ENCODE measurements at places on chromosomes 3 and 15.

DNA sequence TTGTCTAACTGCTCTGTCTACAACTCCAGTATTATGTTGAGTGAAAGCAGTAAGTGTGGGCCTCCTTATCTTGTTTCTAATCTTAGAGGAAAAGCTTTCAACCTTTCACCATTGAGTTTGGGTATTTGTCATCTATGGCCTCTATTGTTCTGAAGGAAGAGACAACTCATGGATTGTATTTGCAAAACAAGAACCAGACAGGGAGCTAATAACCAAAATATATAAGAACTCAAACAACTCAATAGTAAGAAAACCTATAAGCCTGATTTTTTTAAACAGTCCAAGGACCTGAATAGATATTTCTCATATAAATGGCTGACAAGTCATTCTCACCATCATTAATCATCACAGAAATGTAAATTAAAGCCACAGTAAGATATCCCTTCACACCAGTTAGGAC is 113.0 kb downstream of the TAFA4 start:
- DNase-seq, result peak; percentile 0

DNA sequence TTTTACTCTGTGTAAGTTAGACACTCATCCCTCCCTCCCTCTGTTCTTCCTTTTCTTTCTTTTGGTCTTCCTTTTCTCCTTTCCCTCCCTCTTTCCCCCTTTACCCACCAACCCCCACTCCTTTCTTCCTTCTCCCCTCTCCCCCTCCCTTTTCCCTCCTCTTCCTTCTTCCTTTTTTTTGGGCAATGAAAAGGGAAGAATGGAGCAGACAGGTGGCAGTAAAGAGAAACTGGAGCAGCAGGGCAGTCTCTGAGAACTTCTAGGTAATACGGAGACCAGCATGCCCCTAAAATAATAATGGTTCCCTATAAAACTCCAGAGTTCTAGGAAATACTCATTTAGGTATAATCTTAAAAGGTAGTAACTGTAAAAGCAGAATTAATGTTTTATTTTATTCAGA is 11.4 kb upstream of the GPR171 start:
- DNase-seq, result no peak

GRCh38 chr15:101486696-101487459 is 2.6 kb downstream of the PCSK6 start:
- peak; percentile 13 for DNase-seq

DNA sequence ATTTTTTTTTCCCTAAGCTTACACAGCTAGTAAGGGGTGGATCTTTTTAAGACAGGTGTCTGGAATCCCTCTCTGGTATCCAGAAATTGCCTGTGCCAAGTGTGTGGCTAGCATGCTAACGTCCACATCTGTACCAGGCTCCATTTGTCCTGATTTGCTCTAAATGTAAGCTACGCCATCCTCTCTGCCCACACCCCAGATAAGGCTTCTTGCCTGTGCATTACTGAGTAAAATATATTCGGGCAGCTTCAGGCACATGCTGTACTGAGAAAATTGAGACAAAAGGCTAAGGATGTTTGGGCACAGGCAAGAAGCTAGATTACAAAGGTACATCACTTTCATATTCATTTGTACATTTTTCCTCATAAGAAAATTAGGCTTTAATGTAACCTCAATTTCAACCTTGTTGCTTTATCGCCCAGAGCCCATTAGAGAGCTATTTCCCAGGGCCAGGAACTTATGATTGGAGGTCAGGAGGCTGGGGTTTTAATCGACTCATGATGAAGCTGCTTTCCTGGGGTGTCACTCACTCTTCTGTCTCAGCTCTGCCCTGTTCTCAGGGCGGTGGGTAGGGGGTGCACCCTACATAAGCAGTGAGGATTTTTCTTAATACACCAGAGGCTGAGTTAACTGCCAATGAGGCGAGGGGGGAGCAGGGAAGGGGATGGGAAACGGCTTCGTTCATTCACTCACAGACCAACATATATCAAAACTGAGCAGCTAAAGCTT is 106.3 kb downstream of the RORA start:
- DNase-seq, result no peak

DNA sequence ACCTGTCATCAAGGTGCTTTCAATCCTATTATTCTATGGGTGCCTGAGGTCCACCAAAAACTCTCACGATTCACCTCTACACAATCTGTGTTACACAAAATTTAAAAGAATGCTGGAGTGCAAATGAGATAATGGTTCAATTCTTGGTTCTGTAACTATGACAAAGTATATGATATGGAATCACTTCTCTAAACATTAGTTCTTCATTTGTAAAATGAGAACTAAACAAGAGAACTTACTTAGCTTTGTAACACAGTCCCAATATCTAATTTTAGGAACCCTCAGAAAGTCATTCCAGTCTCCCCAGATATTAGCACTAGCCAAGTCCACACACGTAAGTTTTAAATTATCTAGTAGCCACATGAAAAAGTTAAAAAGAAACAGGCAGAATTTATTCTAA is 111.5 kb downstream of the TBL1XR1 start:
- DNase-seq, result no peak

DNA sequence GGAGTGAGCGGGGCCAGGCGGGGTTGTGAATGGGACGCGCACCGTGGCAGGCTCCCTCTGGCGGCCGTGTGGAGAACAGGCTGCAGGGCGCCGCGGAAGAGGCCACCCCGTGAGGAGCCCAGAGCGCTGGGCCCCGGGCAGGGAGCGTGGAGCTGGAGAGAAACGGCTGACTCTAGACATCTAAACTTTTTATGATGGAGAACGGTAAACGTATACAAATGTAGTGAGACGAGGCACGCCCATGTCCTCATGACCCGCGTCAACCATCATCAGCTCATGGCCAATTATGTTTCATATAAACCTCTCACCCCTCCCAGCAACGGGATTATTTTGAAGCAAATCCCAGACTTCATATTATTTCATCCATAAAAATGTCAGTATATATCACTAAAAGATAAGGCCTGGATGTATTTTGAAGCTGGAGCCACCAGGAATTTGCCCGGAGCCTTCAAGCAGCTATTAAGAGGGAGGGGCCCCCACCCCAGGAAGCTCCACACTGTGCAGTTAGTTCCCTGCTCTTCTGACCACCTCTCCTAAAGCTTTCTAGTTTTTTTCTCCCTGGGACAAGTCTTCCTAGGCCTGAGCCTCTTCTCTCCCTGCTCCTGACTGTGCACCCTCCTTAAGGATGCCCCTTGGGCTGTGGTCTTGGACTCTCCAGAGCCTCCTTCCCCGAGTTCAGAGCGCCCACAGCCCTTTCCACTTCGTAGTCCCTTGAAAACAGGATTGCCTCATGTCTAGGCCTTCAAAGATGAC is 149.5 kb downstream of the SMAD6 start:
- peak; percentile 71 for DNase-seq

GRCh38 chr3:66106788-66107187 is 68.1 kb upstream of the MAGI1 start:
- no peak for DNase-seq

- DNase-seq, result peak; percentile 7
Observed at GRCh38 chr15:47586653-47587224, 130.6 kb upstream of the SEMA6D start.

DNA sequence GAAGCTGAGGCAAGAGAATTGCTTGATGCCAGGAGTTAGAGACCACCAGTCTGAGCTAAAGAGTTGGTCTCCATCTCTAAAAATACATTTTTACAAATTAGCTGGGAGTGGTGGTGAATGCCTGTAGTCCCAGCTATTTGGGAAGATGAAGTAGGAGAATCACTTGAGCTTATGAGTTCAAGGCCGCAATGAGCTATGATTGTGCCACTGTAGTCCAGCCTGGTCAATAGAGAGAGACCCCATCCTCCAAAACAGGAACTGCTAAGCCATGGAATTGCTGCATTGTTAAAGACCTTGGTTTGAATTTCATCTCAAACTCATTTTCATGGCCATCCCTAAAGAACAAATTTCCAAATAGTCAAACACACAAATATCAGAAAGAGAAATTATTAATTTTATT is 113.9 kb upstream of the AGTR1 start:
- DNase-seq, result no peak

DNA sequence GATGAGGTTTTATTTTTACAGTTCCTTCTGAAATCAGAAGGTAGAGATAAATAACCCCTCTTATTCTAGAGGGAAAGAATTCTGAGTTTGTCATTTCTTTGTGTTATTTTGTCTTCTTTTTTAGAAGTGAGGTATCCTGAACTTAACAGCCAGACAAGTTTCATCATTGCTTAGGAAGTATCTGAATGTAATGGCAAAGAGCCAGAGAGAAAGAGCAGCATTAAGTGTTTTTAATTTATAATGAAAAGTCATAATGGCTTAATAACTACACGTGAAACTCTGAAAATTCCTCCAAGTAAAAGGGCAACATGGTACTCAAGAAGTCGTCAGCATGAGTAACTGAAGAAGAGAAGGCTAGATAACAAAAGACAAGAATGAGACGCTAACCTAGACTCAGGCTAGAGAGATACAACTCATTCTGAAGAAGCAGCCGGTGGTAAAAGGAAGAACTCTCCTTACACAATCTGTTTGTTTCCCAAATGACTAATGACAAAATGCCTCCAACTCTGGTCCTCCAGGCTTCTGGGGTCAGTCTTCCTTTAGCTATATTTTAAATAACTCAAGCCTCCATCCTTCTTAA is 116.2 kb upstream of the NECTIN3 start:
- DNase-seq, result peak; percentile 15

DNA sequence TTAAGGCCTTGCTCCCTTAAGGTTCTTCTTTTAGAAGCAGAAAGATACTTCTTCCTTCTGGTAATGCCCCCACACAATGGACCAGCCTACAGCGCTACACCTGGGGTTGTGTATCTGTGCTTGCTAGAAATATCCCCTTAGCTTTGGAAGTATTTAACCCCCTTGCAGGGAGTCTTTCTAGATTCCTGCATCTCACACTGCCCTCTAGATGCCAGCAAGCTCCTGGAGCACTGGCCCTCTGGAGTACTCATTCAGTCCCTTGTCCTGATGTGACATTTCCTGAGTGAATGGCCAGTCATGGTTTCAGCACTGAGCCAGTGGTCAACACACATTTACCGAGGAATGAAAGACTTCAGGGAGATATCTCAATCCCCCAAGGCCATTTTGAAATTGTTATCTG is 30.4 kb upstream of the RBP2 start:
- DNase-seq, result peak; percentile 63

DNA sequence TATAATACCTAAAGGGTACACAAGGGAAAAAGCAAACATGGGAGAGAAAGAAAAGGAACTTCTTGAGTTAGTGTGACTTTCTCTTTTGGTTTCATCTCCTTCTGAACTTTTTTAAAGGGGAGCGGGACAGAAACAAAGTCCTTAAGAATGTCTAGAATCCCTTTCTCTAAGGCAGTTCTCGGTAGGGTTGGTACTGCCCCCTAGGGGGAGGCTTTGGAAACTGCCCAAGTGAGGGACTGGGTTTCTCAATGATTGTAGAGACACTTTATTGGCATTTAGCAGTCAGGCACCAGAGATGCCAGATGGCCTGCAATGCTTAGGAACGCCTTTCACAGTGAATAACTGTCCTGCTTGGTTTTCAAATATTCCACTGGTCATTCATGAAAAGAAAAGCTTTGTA is 172.7 kb downstream of the WDR72 start:
- no peak for DNase-seq

DNA sequence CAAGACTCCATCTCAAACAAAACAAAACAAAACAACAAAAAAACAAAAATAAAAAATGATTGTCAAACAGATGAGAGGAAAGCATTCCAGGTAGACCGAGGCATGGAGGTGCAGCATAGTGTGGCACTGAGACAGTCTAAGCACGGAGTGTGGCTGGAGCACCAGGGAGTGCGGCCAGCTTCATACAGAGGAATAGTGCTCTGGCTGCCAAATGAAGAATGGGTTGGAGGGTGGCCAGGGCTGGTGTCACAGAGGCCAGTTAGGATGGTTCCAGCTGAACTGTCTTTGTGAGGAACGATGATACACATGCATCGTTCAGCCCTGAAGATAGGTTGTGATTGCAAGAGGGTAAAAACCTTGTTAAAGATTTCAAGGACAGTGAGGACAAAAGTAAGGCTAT is 28.3 kb downstream of the MITF start:
- DNase-seq, result no peak

GRCh38 chr3:64173563-64173962 is 51.7 kb downstream of the PRICKLE2 start:
- DNase-seq, result no peak

DNA sequence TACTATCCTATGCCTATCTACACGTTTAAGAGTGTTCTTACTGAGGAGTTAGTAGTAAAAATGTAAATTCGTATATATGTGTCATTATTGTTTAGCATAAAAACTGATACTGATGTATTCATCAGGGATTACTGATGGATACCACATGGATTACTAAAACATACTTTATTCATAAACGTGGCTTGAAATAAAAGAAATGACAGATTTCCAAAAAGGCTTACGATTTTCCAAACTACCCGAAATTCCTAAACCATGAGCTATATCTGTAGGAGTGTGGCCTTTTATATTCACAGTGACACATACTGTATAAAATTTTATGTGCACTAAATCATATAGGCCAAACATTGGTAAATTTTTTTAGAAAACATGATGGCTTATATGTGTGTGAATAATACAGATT is 6.9 kb downstream of the TSC22D2 start:
- DNase-seq, result no peak

GRCh38 chr3:186259612-186260383 is 102.2 kb downstream of the DGKG start:
- peak; percentile 80 for DNase-seq

- no peak for DNase-seq
Observed at GRCh38 chr15:88624156-88624970, 3.2 kb downstream of the AEN start.

GRCh38 chr3:27826448-27826847 is 104.3 kb upstream of the EOMES start:
- no peak for DNase-seq

DNA sequence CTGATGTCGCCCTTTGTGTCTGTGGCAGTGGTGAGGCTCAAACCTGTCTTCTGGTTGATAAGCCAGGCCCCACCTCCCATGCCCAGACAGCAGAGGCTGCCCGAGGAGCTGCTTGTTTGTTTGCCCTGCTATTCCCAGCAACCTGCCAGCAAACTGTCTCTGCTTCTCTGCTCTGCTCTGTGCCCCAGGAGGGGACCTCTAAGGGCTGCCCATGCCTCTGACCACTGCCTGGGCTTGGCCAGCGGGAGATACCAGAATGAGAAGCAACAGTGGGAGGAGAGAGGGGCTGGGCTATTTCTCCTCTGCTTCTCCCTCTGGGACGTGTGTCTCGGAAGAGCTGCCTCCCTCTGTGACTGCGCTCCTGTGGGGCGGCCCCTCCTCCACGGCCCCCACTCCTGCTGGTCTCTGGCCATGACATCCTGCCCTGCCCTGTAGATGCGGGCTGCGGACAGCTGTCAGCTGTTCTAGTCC is 213.1 kb downstream of the RPLP1 start:
- no peak for DNase-seq

Measured in M059J (cell line).